CD8-positive, alpha-beta T cell (primary cell): ENCODE measurements at places on chromosomes 2 and 18.

- DNase-seq = no peak
These were observed 68.0 kb downstream of the RNF152 start for GRCh38 chr18:61824733-61825363.

DNA sequence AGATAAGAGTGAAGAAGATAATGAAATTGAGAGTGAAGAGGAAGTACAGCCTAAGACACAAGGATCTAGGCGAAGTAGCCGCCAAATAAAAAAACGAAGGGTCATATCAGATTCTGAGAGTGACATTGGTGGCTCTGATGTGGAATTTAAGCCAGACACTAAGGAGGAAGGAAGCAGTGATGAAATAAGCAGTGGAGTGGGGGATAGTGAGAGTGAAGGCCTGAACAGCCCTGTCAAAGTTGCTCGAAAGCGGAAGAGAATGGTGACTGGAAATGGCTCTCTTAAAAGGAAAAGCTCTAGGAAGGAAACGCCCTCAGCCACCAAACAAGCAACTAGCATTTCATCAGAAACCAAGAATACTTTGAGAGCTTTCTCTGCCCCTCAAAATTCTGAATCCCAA is 15.7 kb downstream of the MSH6 start:
- no peak for DNase-seq

DNA sequence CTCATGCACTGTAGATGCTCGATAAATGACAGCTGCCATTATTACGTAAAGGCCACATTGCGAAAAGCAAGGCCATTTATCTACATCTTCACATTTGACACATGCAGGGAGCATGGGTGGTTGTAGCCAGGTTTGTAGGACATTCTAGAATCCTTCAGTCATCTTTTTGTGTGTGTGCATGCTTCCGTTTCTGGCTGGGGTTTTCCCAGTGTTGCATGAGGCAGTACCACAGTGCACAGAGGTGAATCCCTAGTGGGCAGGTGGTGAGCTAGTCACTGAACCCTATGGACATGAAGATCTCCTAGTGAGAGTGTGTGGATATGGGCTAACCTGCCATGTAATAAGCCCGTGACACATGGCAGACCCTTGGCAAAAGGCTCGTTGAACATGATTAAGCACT is 151.8 kb upstream of the SLC14A2 start:
- no peak for DNase-seq

DNA sequence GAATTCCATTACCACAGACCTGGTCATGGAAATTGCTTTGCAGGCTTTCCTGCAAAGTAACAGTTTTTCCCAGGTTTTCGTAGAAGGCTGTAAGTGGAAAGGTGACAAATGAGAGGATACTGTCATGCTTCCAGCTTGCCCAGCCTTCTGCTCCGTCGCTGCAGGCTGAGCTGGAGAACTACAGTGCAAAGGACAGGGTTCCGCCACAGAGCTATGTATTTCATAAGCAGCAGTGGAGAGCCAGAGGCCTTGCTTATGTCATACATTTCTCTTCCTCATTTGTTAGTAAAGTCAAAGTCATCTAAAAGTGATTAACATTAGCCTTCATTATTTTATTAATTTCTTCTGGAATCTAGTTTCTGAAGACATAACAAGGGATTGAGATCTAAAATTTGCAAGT is 72.9 kb upstream of the RBM44 start:
- no peak for DNase-seq

DNA sequence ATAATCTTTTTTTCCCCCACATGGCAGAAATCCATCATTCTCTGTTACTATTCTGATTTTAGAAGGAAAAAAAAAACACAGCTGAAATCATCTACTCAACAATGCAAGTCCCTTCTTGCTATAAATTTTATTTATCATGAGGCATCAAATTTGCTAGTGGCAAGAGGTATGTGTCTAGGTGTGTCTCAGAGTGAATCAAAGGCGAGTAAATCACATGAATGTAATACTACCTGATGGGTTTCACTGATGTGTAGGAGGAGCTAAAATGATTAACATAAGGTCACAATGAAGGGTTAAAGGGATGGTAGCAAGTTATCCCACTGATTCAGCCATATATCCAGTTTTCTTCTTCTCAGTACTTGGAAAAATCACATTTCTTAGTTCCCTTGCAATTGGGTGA is 24.5 kb upstream of the PELI1 start:
- DNase-seq = no peak

DNA sequence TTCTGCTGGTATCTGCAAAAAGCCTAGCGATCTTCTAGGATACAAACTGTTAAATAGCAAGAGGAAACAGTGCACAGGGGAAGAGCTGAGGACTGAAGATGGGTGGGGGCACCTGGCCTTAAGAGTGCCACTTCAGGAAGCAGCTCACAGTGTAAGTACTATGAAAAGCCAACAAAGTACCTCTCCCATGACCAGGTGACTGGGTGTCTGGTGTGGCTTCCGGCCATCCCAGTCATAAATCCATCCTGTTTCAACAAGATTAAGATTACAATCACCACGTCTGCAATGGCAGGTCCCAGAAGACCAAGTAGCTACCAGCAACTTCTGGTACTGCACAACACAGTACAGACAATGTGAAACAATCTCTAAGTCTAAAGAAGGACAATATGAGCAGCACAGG is 15.9 kb downstream of the ERFE start:
- DNase-seq = no peak

DNA sequence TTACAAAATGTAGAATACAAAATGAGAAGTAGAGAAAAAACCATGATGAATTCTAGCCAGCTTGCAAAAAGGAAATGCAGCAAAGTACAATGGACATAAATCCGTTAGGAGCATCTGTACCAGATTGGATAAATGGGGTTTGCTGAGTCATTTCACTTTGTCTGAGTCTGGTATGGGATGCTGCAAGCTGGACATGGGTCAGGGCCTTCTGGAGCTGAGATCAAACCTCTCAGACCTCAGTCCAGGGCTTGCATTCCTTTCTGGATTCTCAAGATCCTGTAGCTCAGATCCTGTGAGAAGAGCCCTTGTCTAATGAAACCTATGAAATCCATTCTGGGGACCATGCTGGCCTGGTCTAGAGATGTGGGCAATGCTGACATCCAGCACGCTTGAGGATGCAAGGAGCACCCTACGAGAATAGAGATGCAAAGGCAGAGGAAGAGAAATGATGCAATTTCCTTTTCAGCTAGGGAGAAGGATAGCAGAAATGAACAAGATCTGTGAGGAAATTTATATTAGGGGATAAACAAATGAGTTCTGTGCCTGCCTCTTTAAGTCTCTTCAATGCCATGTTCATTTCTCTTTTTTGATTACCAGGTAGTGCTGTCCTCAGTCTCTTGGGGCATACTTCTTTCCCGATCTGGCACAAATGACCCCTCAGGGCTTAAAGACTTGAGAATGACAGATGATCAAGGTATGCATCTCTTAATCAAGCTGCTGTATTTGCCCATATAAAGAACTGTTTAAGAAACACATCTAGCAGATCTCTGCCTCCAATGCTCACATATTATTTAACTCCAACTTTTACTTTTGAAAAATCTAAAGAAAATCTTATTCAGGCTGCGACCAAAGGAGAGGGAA is 230.4 kb downstream of the MEIS1 start:
- no peak for DNase-seq
